ENCODE measurements at places on chromosomes 3 and 15.

DNA sequence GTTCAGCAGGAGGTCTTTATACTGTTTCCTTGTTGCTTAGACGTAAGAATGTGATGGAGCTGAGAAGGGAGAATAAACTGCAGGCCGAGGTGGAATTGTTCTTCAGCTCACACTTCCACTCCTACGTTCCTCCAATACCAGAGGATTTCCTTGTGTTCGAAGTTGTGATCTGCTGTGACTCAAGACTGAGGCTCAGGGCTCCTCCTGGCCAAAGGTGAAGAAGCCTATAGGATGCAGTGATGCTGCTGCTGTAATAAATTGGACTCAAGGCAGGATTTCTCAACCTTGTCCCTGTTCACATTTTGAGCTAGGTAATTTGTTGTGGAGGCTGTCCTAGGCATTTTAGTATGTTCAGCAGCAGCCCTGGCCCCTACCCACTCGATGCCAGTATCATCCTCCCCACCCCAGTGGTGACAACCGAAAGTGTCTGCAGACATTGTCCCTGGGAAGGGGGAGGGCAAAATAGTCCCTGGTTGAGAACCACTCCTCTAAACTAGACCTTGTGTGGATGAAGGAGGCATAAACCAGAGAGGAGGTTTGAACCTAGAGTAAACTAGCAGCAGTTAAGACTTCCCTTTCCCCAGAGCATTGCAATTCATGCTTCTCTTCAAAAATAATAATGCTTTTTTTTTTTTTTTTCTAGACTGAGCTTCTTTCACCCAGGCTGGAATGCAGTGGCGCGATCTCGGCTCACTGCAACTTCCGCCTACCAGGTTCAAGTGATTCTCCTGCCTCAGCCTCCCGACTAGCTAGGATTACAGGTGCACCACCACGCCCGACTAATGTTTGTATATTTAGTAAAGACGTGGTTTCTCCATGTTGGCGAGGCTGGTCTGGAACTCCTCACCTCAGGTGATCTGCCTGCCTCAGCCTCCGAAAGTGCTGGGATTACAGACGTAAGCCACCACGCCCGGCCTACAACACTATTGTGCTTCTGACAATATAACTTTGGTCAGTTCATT lies 11.1 kb downstream of the RAP2B start:
- no peak for DNase-seq

- DNase-seq: no peak
These were observed 31.3 kb upstream of the MEIS2 start for GRCh38 chr15:37131621-37132020.

DNA sequence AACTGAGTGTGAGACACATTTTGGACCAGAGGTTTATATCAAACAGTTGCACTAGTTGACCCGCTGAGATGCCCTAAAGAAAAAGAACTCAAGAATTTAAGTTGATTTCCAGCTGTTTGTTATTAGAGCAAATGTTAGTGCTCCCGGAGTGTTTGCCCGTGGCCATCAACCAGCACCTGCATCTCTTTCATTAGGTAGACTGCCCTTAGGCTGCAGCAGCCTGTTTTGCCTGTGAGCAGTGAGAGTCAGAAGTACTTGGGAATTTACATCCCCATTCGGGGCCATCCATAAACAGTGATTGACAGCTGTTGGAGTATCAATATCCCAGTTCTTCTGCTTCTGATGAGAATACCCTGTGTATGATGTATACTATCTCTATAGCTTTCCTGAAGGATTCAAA lies 492.6 kb downstream of the RBMS3 start:
- DNase-seq: no peak

DNA sequence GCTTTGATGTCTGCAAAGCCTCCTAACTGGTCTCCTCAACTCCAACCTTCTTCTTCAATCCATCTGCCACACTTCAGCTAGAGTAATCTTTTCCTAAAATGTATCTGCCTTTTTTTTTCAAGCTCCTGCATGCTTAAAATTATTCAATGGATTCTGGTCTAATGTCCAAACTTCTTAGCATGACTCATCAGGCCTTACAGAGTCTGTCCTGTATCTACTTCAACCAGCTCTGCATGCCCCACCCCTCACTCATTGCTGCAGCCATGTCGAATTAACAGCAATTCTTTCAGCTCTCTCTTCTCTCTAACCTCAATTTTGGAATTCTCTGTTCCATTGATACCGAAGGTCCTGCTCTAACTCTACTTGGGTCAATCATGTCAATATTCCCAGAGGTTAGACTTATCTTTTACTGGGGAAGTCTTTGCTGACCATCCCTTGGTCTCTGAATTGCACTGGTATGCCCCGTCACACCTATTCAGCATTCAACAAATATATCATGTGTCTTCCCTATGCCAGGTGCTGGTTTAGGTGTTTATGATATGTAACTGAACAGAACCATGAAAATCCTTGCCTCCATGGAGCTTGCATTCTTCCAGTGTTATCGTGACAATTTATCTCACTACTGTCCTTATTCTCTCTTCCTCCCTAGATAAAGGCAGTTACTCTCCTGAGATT lies 88.5 kb upstream of the NANOGP8 start:
- DNase-seq: no peak
